CD4-positive, alpha-beta T cell treated with Interleukin-4 for 4 hours (primary cell): ENCODE measurements at places on chromosomes 2 and 18.
A peak's percentile ranks its signal among the peaks of the same experiment; 100 is the strongest.

DNA sequence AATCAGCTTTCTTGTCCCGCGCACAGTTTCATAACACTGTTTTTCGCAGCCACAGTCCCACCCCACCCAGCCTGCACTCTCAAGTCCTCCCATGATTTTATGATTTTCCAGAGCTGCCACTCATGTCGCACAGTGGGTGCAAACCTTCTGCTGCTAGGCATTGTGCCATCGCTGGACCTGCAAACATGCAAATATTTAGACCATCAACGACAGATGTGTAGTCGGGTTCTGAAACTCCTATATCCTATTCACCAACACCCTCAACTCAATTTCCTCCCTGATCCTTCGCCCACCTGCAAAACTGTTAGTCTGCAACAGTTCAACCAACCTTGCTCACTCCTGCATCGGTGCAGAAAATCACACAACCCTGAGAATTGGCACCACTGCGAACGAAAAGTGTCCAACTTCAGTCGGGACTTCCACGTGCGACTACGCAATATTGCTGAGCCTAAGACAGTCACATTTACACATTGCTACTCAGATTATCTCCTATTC, 871 bp upstream of the ALS2 start:
- no peak for DNase-seq

DNA sequence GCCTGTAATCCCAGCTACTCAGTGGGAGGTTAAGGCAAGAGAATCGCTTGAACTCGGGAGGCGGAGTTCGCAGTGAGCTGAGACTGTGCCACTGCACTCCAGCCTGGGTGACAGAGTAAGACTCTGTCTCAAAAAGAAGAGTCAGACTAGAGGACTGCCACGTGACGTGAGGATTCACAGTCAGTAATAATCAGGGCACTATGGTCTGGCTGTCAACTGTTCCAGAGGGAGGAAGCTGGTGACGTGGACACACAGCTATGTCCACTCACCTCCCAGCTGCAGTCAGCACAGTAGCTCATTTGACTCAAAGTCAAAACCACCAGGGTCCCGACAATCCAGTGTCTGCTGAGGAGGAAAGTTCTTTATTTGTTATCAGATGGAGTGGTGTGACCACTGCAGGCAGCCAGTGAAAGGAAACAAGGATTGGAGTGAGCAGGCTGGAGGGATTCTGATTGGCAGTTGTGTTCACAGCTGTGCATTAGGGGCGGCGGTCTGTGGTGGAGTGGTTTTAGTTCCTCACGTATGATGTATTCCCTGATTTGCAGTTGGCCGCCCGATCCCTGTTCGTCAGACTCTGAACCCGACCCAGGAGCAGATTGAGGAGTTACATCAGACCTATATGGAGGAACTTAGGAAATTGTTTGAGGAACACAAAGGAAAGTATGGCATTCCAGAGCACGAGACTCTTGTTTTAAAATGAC, 37.9 kb downstream of the MOGAT1 start:
- DNase-seq, result no peak

GRCh38 chr2:120005834-120006521, 6.9 kb upstream of the EPB41L5 start:
- DNase-seq, result no peak

DNA sequence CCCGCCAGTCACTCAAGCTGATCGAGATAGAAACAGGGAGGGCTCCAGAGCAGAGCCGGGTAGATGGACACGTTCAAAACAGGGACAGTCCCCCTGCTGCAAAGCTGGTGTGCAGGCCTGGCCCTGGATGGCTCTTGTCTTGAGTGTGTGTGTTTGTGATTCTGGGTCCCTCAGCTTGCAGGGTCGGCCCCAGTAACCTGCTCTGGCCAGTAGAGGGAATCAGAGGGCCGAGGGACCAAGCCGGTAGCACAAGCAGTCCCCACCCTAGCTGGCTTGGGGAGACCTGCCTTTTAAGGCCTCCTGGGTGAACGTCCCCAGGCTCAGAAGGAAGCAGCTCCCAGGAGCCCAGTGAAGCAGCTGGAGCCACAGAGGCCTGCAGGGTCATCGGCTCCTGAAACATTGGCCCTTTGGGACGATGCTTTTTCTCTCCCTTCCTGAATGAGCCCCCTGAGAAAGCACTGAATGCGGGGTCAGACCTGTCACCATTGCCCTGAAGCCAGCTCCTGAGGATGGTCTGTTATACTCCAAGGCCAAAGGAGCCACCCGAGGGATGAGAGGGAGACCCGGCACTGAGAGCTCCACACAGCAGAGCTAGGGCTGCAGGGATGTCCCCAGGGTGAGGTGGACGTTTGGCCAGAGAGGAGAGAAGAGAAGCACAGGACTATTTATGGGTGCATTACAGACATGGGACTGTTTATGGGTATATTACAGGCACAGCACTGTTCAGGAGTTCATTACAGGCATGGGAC, 15.4 kb upstream of the MLPH start:
- peak; percentile 18 for DNase-seq

DNA sequence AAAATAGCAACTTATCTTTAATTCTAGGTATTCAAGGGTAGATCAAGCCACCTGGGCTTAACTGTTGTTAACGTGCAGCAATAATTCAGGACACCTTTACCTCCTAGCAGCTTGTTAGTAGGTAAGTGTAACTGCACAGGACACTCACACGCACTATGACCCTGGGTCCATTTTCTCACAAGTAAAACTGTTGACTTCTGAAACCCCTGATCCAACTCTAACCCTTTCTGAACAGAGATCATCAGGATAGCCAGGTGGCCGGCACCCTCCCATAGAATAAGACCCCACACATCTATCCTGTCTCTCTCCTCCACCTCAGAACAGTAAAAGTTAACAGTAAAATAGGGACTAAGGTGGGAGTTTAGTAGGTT, 610 bp downstream of the SPC25 start:
- DNase-seq, result no peak

DNA sequence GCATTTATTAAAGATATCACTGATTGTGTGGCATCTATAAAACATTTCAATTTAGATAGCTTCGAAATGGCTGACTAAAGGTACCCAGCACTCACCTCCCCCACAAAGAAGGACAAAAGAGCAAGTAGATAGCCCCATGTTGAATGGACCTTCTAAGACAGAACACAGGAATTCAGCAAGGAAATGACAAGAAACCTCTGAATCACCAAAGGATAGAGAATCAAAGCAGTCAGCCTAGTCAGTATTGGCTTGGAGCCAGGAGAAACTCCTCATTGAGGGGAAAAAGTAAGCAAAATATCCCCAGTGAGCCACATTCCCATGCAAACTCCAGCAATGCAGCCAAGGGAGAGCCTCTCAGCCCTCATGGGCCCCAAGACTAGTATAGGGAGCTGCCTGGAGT, 113.7 kb downstream of the BARD1 start:
- DNase-seq, result no peak

DNA sequence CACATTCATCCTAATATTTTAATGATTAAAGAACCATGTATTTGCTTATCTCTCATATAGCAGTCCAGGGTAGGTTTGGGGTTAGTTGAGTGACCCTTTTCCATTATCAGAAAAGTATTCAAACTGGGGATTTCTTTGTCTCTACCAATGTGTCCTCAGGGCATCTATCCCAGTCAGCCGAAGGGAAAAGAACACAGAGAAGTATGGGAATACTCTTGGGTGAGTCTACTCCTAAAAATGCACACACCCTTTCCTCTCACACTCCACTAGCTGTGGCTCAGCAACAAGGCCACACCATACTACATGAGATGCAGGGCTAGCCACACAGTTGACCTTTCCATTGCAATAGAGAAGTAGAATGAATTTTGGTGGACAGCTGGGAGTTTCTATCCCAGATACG, 114.3 kb downstream of the NXPH2 start:
- DNase-seq, result no peak

DNA sequence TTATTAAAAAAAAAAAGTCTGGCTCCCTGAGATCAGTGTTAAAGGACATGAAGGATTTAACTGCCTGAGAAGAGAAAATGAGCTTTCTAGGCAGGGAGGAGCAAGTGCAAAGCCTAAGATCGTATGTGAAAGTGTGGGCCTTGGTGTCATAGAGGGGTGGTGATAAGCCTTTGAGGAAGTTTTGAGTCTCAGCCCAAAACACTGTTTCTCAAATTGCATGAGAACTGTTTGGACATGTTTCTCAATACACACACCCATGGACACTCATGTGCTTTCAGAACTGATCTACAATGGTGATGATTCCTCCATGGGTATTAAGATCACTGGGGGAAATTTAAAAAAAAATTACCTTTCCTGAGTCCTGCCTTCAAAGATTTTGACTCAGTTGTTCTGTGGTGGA, 336.7 kb upstream of the RND3 start:
- DNase-seq, result no peak

DNA sequence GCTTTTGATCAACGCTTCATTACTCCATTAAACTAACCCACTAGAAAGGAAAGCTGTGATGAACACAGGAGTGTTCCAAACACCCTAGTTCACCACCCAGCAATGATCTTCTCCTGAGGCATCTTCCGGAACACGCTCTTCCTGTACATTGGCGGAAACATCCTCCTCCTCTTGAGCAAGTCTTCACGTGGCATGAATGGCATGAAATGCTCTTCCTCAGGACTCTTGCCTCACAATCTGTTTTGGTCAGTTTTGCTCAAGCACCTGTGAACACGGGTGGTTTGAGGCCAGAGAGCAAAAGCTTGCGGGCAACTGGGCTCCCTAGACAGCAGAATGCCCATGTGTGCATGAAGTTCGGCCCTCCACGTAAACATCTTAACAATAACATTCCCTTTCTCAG, 734.2 kb upstream of the SALL3 start:
- no peak for DNase-seq

DNA sequence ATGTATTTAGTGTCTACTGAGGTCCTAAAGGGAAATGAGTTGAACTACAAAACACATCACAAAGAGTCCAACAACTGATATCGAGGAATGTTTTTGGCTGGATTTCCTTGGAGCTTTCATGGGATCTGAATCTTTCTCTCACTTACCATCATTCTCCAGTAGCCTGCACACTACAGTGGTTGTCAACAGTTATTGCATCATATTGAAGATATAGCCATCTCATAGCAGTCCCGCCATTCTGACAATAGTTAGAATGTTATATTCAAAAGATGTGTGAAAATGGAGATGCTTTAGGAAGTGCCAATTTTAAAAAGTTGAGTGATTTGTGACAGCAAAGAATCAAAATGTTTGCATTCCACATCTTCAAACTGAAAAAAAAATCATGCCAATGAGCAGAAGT, 186.8 kb downstream of the DSC3 start:
- no peak for DNase-seq

DNA sequence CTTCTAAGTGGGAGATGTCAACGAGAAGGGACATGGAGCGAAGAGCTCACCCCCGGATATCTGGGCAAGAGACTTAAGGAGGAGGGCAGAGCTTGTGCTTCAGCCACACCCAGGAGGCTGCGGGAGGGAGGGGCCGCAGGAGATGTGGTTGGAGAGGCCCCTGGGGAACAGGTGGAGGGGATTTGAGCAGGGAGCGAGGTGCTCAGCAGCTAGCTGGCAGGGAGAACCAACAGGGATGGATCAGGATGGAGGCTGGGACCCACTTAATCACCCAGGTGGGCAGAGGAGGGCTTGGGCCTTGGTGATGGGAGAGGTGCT, 78.3 kb downstream of the MBP start:
- DNase-seq, result no peak

DNA sequence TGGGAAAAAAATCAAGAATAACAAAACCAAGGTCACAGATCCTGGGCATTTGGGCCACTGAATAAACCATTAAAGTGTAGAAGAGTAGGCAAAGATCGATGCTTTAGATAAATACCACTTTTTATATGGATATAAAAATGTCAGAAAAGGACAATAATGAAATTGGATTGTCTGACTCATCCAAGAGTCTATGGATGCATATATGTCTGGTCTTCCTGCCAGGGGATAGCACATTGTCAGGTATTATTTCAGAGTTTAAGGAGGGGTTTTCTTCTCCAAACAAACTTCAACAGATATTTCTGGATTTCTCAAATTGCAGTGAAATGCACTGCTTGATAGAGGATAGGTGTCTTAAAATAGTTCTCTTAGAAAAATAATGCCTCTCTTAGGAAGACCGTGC, 466.7 kb downstream of the THSD7B start:
- no peak for DNase-seq

GRCh38 chr18:33507019-33507418, 66.5 kb upstream of the CCDC178 start:
- DNase-seq, result no peak

DNA sequence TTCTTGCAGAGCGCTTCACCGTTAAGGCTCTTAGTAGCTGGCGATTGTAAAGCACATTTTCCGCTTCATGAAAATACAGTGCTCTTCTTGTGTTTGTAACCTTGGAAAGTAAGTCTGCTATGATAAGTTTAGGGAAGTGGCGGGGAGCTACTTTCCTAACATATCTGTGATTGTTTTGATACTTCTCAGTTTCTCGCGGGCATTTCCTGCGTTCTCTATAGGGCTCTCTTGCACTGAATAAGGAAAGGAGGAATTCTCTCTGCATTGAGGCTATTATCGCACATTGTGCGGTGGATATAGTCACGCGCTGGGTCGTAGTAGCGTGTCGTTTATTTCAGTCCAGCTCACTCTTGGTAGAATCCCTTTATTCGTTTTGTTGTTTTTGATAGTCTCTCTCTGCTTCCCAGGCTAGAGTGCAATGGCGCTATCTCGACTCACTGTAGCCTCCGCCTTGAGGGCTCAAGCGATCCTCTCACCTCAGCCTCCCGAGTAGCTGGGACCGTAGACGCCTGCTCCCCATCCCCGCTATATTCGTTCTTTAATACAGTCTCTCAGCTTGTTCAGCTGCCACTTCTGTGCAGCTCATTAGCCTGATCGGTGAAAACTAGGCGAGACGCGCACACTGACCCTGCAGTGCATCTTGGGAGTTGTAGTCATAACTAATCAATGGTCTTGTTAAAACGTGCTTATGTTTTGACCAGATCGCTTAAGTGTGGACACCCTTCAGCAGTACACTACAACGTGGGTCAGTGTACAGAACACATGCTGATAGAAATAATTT, 1.0 kb upstream of the PPP4R3B start:
- DNase-seq, result peak; percentile 55

DNA sequence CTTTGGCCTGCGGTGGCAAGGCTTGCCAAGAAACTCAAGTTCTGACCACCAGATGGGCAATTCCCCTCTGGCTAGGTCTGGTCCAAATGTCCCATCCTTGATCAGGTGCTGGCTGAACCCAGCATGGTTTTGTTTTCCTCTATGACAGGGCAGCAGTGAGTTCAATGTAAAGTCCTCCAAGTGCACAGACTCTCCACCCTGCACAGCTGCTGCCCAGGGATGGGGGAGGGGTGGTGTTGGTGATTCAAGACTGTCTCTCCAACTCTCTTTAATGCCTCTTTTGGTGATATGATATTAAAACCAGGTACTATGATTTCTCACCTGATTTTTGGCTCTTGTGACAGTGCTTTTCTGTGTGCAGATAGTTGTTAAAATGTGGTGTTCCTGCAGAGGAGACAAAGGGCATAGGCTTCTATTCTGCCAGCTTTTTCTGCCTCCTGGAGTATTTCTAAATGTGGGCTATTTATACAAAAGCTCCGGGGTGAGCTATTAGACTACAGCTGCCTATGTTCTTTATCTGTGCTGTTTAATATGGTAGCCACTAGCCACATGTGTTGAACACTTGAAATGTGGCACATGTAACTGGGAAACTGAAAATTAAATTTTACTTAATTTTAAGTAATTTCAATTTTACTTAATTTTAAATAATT, 64.0 kb upstream of the STK39 start:
- no peak for DNase-seq
